ENCODE measurements at places on chromosomes 4 and X. TPM values are rescaled to one million over a fixed set of nuclear protein-coding genes. Genes with fewer than 3 reads are reported as not detected.

GRCh38 chr4:123786920-123787319, 390.3 kb downstream of the SPRY1 start:
- no peak overlapping the region for H3K27ac ChIP-seq
- no peak overlapping the region for H3K4me3 ChIP-seq
- no peaks in the 10 kb centered on the region for H3K27me3 ChIP-seq
- H3K4me1 ChIP-seq = peaks cover 13% of the 10 kb centered on the region
- H3K36me3 ChIP-seq = no peaks in the 10 kb centered on the region

DNA sequence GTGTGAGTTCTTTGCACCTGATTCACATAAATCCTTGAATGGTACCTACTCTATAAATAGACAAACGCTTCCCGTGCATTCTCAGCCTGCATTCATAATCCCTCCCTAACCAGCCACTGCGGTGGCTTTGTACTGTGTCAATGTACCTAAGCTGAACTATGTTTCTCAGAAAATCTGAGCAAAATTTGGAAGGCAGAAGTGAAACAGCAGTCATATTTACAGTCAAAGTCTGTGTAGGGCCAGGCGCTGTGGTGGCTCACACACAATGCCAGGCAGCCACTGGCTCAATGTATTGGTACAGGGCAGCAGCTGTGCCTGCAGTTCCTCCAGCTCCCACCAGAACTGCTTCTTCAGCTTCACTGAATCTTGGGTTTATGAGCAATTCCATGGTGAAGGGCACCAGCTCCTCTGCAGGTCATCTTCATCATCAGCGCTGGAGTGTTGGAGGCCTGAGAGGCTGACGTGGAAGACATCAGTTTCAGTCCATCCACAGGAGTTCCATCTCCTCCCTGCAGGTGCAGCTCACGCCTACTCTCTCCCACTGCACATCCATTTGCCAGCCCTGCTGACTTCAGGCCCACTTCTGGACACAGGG, 32.3 kb upstream of the IRF2 start:
- no peak overlapping the region for H3K27ac ChIP-seq
- no peak for DNase-seq
- H3K4me3 ChIP-seq = no peak overlapping the region

DNA sequence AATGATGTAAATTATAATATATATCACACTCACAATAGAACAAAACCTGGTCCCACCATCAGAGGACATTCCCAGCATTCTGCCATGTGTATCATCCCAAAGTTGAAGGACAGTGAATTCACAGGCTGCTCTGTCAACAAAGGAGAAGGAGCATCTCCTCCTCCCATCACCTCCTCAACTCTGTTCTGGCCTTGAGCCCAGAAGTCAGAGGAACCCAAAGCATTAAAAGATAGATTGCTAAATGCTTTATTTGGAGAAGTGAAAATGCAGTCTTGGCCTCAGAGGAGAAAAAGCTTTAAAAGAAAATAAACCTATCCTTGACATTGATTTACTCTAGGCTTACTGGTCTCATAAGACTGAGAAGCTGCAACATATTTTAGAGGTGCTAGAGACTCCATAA, 268.8 kb upstream of the RASGEF1B start:
- H3K27me3 ChIP-seq = no peaks in the 10 kb centered on the region
- H3K4me3 ChIP-seq = no peak overlapping the region
- H3K36me3 ChIP-seq = no peaks in the 10 kb centered on the region
- H3K27ac ChIP-seq = no peak overlapping the region

Gene HDX
- 2.2 TPM for polyA plus RNA-seq

Gene IL3RA
- polyA plus RNA-seq = 5.1 TPM

DNA sequence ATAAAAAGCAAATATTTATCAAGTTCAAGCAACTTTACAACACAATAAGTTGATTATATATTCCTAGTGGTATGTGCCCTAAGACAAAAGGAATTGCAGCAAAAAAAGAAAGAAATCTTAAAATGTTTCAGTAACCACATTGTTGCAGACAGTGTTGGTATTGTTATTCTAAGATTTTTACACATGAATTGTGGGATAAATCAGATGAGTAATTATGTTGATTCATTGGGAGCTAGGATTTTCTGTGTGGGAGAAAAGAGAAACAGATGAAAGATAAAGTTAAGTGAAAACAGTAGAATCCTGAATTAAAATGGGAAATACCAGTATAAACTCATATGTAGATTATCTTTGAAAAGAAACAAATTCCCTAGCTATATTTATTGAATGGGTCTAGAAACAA, 362.4 kb downstream of the PPP3CA start:
- no peaks in the 10 kb centered on the region for H3K36me3 ChIP-seq
- DNase-seq = no peak
- H3K27ac ChIP-seq = no peak overlapping the region

DNA sequence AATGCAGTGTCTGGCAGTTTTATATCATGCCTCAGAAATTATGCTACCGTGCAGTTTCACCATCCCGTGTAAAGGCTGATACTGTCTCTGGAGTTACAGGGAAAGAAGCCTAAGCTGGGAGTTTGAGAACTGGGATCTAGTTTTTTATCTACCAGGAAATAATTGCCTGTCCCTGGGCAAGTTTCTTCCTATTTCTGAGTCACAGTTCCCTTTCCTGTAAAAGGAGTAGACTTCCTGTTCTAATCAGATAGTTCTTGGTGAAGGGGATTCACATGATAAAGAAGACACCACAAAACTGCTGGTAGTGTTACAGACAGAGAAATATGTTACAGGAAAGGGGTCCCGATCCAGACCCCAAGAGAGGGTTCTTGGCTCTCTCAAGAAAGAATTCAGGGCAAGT, 17.1 kb downstream of the HERC3 start:
- no peak overlapping the region for H3K27ac ChIP-seq
- H3K4me3 ChIP-seq = no peak overlapping the region
- H3K27me3 ChIP-seq = no peaks in the 10 kb centered on the region
- peaks cover 9% of the 10 kb centered on the region for H3K4me1 ChIP-seq
- no peaks in the 10 kb centered on the region for H3K36me3 ChIP-seq
- DNase-seq = no peak

GRCh38 chr4:7041801-7042502, 1.2 kb upstream of the TADA2B start:
- H3K27ac ChIP-seq = no peak overlapping the region
- DNase-seq = no peak
- H3K4me1 ChIP-seq = peaks cover 23% of the 10 kb centered on the region
- no peaks in the 10 kb centered on the region for H3K36me3 ChIP-seq
- peak overlapping the region; percentile 83 for H3K4me3 ChIP-seq

GRCh38 chrX:17606231-17606630, 131.1 kb upstream of the SCML1 start:
- no peaks in the 10 kb centered on the region for H3K27me3 ChIP-seq
- no peaks in the 10 kb centered on the region for H3K36me3 ChIP-seq
- H3K27ac ChIP-seq = no peak overlapping the region
- H3K4me3 ChIP-seq = no peak overlapping the region
- peak; percentile 25 for DNase-seq
- no peaks in the 10 kb centered on the region for H3K4me1 ChIP-seq

- no peaks in the 10 kb centered on the region for H3K4me1 ChIP-seq
- no peaks in the 10 kb centered on the region for H3K36me3 ChIP-seq
- H3K27me3 ChIP-seq = no peaks in the 10 kb centered on the region
Observed at GRCh38 chr4:69731847-69732246, 28.6 kb downstream of the SULT1B1 start.

- no peak overlapping the region for H3K4me3 ChIP-seq
- H3K36me3 ChIP-seq = no peaks in the 10 kb centered on the region
- H3K27me3 ChIP-seq = no peaks in the 10 kb centered on the region
Observed at GRCh38 chrX:7286168-7286837, 138.3 kb upstream of the PUDP start.

- no peaks in the 10 kb centered on the region for H3K36me3 ChIP-seq
- H3K27ac ChIP-seq = no peak overlapping the region
Observed at GRCh38 chr4:1504595-1505500, 98.6 kb upstream of the NKX1-1 start.

DNA sequence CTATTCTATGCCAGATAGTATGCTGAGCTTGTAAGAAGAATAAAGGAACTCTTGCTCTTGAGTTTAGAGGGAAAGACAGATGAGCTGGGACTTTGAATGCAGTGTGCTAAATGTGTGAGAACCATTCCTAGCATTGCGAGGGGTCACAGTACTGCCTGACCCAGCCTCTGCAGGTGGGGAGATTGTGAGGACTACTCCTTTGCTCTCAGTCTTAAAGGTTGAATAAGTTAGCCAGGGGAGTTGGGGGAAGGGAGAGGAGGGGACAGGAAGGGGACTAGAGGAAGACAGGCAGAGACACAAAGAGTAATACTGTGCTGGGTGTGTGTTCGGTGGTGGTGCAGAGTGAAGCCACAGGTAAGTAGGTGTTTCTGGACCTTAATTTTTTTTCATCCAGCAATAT, 41.7 kb downstream of the DCUN1D4 start:
- no peaks in the 10 kb centered on the region for H3K36me3 ChIP-seq
- H3K27me3 ChIP-seq = no peaks in the 10 kb centered on the region
- no peak overlapping the region for H3K27ac ChIP-seq
- no peak for DNase-seq

DNA sequence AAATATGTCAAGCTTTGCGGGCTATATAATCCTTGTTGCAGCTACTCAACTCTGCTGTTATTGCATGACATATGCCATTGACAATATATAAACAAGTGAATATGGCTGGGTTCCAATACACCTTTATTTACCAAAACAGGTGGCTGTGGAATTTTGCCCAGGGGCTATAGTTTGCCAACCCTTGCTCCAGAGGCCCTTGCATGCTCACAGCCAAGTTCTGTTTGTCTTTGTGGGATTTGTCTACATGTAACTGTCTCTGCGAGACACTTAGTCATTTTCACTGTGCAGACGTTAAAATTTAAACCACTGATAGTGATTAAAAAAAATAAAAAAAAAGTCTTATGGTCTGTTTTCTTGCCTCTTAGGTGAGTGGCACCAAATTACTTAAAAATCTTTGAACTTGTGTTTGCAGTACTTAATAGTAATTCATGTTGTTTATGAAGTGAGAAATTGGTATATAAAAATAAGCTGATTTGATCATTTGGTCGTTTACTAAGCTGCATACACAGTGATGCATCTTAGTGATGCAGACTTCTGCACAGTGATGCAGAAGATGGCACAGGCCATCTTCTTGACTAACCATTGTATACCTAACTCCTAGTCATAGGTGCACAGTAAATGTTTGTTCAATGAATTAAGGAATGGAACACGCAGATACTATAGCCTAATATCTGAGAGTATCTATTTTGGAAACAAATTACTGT, 170.9 kb downstream of the FRMPD4 start:
- H3K4me1 ChIP-seq = no peaks in the 10 kb centered on the region
- H3K36me3 ChIP-seq = no peaks in the 10 kb centered on the region
- H3K4me3 ChIP-seq = no peak overlapping the region
- no peak for DNase-seq

DNA sequence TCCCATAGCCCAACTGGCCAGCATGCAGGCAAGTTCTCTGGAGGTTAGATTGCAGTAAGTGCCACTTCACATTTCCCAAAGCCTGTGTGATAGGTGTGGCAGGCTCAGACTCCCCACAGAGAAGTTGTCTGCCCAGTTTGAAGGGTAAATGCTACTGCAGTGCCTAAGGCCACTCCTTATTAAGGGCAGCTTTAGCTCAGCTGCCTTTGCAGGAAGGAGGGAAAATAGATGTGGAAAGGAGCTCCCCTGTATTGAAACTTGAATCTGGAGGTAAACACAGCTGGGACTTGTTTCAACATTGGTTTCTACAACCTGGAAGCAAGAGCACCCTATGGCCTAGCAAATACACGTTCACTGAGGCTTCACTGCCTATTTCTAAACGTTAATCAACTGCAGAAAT, 22.4 kb downstream of the NEXMIF start:
- no peak overlapping the region for H3K27ac ChIP-seq
- H3K27me3 ChIP-seq = no peaks in the 10 kb centered on the region
- no peak overlapping the region for H3K4me3 ChIP-seq
- DNase-seq = no peak

- H3K36me3 ChIP-seq = no peaks in the 10 kb centered on the region
- no peak overlapping the region for H3K4me3 ChIP-seq
- no peak overlapping the region for H3K27ac ChIP-seq
- H3K27me3 ChIP-seq = no peaks in the 10 kb centered on the region
- no peak for DNase-seq
Observed at GRCh38 chr4:183146478-183146877, 47.4 kb downstream of the WWC2 start.

DNA sequence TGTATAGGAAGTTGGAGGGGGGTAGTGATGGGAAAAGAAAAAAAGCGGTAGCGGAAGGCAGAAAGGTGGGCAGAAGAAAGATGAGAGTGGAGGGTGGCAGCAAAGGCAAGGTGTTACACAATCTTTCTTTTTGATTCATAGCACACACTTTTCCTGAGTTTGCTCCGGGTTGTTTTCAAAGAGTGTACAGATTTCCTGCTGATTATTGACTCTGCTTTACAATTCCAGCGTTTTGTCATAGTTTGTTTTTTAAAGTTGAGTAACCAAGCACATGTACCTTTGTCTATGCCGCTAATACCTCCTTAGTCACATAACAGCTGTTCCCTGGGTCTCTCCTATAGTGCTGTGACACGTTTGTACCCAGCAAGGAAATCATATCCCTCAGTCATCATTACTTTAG, 50.3 kb downstream of the AGA start:
- H3K36me3 ChIP-seq = no peaks in the 10 kb centered on the region
- H3K27ac ChIP-seq = no peak overlapping the region
- no peak for DNase-seq
- no peaks in the 10 kb centered on the region for H3K4me1 ChIP-seq
- no peaks in the 10 kb centered on the region for H3K27me3 ChIP-seq
- no peak overlapping the region for H3K4me3 ChIP-seq

Gene VEGFD
- 5.4 TPM for polyA plus RNA-seq

DNA sequence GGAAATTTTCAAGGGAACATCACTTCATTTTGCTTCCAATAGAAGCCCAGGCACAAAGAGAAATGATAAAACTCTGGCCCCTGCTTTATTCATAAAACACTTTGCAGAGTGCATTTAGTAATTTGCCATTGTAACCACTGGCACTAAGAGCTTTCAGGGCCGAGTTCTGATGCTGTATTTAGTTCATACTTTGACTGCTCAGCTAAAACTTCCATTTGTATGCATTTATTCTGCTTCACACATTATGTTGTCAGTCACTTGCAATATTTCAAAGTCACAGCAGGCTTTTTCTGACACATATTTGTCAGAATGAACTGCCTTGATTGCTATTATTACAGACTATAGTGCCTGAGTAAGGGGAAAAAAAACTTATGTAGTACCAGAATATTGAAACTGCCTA, 174.3 kb upstream of the ATOH1 start:
- H3K27me3 ChIP-seq = no peaks in the 10 kb centered on the region
- H3K4me1 ChIP-seq = no peaks in the 10 kb centered on the region
- H3K36me3 ChIP-seq = no peaks in the 10 kb centered on the region
- H3K4me3 ChIP-seq = no peak overlapping the region
- no peak for DNase-seq

- H3K27me3 ChIP-seq = no peaks in the 10 kb centered on the region
- H3K4me3 ChIP-seq = no peak overlapping the region
Observed at GRCh38 chr4:38174801-38175200, 214.6 kb downstream of the PTTG2 start.

DNA sequence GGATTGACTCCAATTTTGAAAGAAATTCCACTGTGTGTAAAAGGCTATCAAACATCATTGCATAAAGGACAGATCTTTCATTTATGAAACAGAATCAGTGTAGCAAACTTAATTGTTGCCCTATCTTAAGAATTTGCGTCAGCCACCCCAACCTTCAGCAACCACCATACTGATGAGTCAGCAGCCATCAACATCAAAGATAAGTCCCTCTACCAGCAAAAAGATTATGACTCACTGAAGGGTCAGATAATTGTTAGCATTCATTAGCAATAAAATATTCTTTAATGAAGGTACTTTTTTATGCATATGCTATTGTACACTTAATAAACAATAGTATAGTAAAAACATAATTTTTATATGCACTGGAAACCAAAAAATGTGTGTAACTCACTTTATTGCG, 15.8 kb upstream of the GRSF1 start:
- DNase-seq = no peak
- no peaks in the 10 kb centered on the region for H3K36me3 ChIP-seq
- H3K27me3 ChIP-seq = no peaks in the 10 kb centered on the region
- no peak overlapping the region for H3K27ac ChIP-seq
- H3K4me3 ChIP-seq = no peak overlapping the region
- H3K4me1 ChIP-seq = no peaks in the 10 kb centered on the region

Data from ovary (tissue), 10 donors.